ENCODE measurements at places on chromosomes 3 and 15.

DNA sequence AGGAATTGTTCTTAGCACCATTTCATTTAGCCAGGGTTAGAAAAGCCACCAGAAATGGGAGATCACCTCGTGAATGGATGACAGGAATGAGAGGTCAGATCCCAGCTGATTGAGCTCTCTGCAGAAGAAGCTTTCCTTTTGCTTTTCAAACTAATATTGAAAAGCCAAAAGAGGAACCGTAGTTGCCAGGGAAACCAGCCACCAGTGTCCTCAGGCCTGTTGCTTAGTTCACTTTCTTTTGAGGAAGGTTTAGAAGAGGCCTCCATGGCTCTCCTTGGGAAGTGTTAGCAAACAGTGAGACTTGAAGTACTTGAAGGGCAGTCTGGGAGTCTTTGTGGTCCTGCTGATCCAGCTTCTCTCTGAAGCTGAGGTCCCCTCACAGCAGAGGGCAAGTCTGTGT, 7.4 kb upstream of the CCK start:
- no peak for DNase-seq

DNA sequence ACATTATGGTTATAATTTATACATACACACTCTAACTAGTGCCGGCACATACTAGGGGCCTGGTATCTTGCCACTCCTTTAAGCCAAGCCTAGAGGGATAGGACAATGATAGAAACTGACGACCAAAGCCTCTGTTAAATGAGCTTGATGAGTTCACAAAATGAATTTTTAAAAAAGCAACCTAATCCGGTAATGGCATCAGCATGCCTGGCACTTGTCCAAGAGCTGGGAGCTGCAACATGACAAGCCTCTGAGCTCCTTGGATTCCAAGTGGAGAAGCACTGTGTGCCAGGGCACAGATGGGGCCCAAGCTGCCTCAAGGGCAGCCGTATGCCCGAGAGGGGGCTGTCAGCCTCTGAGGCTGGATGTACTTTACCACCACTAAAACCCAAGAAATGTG, 9.7 kb downstream of the ETV5 start:
- DNase-seq = peak; percentile 39

DNA sequence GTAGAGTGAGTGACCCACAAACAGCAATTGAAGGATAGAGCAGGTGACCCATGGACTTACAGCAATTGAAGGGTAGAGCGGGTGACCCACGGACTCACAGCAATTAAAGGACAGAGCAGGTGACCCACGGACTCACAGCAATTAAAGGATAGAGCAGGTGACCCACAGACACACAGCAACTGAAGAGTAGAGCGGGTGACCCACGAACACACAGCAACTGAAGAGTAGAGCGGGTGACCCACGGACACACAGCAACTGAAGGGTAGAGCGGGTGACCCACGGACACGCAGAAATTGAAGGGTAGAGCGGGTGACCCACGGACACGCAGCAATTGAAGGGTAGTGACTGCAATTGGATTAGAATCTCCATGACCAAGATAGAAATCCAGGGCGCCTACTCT, 9.8 kb upstream of the TNK2 start:
- DNase-seq = no peak

DNA sequence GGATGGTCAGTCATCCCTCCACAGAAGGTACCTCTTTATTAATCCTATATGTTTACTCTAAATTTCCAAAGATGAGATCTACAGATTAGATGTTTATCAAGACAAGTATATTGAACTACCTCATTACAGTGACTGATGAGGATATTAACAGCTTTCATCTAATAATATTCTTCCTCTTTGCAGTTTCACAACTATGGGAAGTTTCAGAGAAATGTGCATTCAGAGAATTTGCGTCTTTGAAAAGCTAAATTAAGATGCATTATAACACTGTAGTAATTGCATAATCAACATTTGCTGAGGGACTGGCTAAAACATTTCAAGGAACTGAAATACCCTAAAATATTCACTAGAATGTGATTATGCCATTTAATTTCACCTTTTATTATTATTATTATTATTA, 46.7 kb downstream of the MCF2L2 start:
- DNase-seq = no peak

DNA sequence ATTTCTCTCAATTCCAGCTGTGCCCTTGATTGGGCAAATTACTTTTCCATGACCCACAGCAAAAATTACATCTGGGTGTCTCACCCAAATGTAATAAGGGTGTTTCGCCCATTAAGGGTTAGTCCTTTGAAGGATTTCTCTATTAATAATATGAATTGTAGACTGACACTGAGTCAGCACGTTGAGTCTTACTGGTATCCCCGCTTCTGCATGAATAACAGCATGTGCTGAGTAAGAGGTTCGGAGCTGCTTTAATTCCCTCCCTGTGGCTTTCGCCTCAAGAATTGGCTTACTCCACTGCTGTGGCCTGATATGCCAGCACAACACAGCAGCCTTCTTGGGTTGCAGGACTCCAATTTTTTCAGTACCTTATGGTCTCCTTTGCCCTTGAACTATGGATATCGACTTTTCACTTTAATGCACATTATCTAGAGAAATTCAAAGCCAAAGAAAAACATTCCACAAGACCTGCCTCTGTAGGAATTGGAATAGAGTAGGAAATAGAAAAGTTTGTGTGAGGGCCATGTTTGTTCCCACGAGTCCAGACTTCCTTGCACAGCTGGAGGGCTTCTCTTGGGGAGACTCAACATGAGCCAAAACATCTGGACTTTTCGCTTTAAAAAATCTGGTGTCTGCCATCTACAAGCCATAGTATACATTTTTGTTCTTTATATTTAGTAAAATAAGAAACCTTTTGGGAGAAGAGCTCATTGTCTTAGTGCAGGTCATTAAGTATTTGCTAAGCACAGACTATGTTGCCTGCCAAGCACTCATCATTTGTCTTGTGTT, 20.7 kb upstream of the ERC2 start:
- DNase-seq = no peak

GRCh38 chr3:169624533-169624972, 39.0 kb downstream of the MECOM start:
- DNase-seq = no peak

- DNase-seq = no peak
Observed at GRCh38 chr3:139480585-139480984, 4.3 kb upstream of the RBP2 start.

- DNase-seq = no peak
Observed at GRCh38 chr3:10836676-10837075, 20.6 kb downstream of the SLC6A11 start.

DNA sequence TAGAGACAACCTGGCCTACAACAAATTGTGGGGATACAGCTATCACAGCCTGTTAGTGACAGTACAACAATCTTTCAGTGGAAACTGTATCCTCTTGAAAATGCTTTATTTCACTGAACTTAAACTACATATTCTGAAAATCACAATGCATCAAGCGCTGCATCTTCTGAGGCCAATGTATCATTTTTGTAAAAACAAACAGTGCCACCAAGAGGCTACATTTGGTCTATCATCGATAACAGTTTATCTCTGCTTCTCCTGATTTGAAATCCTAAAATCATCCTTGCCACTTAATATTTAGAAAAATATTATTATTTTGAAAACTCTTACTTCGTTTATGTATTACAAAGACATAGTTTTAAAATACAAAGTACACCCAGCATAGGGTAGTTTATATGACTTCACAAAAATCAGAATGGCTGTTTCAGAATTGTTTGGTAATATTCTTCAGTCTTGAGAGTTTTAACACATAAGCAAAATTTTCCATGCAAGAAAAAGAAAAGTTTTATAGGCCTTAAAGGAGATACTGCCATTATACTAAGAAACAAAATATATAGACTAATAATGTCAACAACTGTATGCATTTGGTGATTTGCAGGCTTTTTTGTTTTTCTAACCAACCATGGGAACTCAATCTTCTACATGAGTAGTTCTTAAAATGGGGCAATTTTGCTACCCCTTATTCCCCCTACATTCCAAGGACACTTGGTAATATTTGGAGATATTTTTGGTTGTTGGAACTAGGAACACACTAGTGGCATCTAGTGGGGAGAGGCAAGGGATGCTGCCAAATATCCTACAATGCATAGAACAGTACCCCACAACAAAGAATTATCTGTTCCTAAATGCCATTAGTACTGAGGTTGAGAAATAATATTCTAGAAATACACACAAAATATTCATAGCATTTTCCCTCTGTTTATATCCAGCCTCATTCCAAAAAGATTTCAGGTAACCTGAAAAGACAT, 42.3 kb downstream of the WDR72 start:
- peak; percentile 2 for DNase-seq

GRCh38 chr3:14913071-14913925, 34.1 kb upstream of the NR2C2 start:
- DNase-seq = no peak

GRCh38 chr15:31522028-31522427, 195.4 kb downstream of the KLF13 start:
- DNase-seq = no peak

GRCh38 chr3:77460326-77460725, 420.4 kb downstream of the ROBO2 start:
- DNase-seq = peak; percentile 17

All from skeletal muscle cell (primary cell).